ENCODE measurements at places on chromosomes 7 and 10. TPM values are rescaled to one million over a fixed set of nuclear protein-coding genes. Genes with fewer than 3 reads are reported as not detected.

The LEP gene
- total RNA-seq: not detected

The CYP2C8 gene
- total RNA-seq: not detected

The ZCWPW1 gene
- 5.1 TPM for total RNA-seq

The PPP1R9A gene
- 0.08 TPM for total RNA-seq

DNA sequence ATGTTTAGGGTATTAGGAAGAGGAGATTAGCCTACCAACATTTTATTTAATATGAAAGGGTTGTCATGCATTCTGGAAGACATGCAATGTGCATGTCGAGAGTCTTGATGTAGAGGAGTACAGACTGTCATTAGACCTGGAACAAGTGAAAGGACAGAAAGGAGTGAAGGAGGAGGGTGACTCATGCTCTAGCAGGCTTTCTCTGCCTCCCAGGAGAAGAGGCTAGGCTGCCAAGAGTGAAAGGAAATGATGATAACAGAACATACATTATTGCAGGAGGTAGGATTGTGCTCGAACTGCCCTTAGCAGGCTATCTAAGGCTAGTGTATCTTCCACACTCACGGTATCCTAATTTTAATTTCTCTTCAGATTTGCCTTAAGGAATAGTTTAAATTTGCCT, 228.8 kb downstream of the EXOC4 start:
- no peak overlapping the region for H3K27ac ChIP-seq
- no peak for DNase-seq
- H3K4me1 ChIP-seq: peaks cover 15% of the 10 kb centered on the region
- peaks cover 15% of the 10 kb centered on the region for H3K36me3 ChIP-seq
- H3K27me3 ChIP-seq: no peaks in the 10 kb centered on the region
- no peak overlapping the region for H3K4me3 ChIP-seq

DNA sequence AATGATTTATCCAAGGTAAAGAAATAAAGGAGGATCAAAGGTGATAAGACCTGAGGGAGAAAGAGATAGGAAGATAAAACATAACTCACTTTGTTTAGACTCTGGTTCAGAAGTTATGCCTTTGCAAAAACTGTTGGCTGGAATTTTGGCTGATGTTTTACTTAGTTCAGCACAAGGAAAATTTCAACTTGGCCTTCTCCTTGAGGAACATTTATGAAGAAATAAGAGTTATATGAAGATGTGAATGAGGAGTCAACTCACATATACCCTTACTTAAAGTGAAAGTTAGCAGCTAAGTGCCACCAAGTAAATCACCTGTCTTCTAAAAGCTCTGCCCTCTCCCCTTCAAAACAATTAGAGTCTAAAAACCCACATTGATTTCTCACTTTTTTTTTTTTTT, 39.7 kb upstream of the COL1A2 start:
- H3K27ac ChIP-seq: no peak overlapping the region
- H3K4me1 ChIP-seq: no peaks in the 10 kb centered on the region
- peaks cover 18% of the 10 kb centered on the region for H3K27me3 ChIP-seq

- H3K36me3 ChIP-seq: peaks cover 6% of the 10 kb centered on the region
- H3K27me3 ChIP-seq: no peaks in the 10 kb centered on the region
- peaks cover 2% of the 10 kb centered on the region for H3K4me1 ChIP-seq
Observed at GRCh38 chr7:92092210-92092609, 42.1 kb downstream of the CYP51A1 start.

GRCh38 chr10:70093335-70093944, 39.2 kb downstream of the AIFM2 start:
- no peaks in the 10 kb centered on the region for H3K27me3 ChIP-seq
- H3K36me3 ChIP-seq: peaks cover 5% of the 10 kb centered on the region
- H3K4me1 ChIP-seq: peaks cover 34% of the 10 kb centered on the region
- peak overlapping the region; percentile 97 for H3K27ac ChIP-seq
- peak overlapping the region; percentile 92 for H3K4me3 ChIP-seq
